Activated CD4-positive, alpha-beta T cell treated with anti-CD3 and anti-CD28 coated beads, Interleukin-2, amount 50 U/mL, for 4 hours (primary cell): ENCODE measurements at places on chromosomes 5 and 9.

GRCh38 chr9:98867429-98868168, 60.1 kb downstream of the GALNT12 start:
- no peak for DNase-seq

DNA sequence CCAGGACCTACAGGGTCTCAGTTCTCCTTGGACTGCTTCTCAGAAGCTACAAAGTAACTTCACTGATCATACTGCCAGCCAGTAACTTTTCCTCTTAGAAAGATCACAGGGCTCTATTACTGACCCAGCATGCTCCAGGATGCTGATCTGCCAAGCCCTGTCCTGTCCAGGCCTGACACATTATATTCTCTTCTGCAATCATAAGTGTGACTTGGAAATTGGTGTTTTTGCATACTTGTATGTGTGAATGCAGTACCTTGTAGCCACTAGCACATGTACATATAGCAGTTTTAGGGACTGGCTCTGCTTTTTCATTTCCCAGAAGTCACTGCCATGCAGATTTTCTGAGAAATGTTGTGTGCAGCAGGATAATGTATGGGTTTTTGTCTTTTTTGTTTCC, 40.1 kb upstream of the CCNH start:
- DNase-seq: no peak

- DNase-seq: no peak
These were observed 24.8 kb downstream of the NIPAL4 start for GRCh38 chr5:157484768-157485167.

DNA sequence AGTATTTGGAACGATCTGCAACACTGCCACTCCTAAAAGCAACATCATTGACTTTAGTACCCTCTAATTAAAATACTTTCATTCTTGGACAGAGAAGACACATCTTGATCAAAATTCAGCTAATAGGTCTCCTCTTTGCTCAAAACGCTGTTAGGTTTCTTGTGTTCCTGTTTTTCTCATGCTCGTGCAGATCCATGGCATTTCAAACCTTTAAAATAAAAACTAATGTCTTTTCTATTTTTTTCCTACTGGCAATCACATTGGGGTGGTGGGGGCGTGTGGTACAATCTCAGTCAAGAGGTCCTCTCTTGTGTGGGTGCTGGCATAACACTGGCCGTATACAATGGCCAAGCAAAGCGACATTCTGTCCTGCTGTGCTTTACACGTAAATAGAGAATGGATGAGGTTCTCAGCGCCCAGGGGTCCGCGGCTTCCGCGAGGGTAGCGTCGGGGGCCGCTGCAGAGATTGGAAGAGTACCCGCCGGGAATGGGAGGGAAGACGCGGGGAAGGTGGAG, 315 bp upstream of the GPR150 start:
- no peak for DNase-seq

- DNase-seq: no peak
These were observed 8.0 kb downstream of the PDCD1LG2 start for GRCh38 chr9:5518171-5518936.

DNA sequence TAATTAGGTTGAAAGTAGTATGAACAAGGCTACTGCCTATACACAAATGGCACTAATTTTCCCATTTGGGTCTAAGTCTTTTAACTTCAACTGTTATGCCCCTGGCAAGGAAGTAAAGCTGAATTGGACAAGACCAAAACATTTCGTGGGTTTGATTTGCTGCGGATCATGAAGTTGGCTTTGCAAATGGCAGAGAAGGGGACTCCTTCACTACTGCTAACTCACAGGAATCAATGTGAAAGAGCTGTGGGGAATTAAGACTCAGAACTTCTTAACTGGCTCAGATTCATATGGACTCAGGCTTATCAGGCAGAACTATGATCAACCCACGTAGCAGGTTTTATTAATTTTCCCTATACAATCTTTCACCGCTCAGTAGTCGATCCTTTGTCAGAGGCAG, 73.8 kb upstream of the IFNE start:
- DNase-seq: no peak

GRCh38 chr5:107377277-107377609, 293.5 kb downstream of the EFNA5 start:
- DNase-seq: no peak

DNA sequence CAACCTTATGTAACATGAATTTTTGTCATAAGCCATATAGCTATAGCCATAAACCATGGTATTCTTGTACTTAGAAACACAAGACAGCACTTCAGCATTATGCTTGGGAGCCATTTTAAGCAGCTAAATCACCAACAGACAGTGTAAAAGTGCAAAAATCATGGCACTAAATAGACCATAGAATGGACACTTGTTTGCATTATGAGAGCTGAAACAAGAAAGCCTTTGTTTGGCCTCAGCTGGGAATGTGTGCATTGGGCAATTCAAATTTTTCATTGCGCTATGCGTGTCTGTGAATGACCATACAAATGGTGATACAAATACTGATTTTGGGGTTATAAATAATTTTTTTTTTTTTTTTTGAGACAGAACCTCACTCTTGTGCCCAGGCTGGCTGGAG, 23.7 kb downstream of the KDM4C start:
- no peak for DNase-seq

- no peak for DNase-seq
These were observed 387.3 kb downstream of the NR2F1-AS1 start for GRCh38 chr5:93193431-93194347.

DNA sequence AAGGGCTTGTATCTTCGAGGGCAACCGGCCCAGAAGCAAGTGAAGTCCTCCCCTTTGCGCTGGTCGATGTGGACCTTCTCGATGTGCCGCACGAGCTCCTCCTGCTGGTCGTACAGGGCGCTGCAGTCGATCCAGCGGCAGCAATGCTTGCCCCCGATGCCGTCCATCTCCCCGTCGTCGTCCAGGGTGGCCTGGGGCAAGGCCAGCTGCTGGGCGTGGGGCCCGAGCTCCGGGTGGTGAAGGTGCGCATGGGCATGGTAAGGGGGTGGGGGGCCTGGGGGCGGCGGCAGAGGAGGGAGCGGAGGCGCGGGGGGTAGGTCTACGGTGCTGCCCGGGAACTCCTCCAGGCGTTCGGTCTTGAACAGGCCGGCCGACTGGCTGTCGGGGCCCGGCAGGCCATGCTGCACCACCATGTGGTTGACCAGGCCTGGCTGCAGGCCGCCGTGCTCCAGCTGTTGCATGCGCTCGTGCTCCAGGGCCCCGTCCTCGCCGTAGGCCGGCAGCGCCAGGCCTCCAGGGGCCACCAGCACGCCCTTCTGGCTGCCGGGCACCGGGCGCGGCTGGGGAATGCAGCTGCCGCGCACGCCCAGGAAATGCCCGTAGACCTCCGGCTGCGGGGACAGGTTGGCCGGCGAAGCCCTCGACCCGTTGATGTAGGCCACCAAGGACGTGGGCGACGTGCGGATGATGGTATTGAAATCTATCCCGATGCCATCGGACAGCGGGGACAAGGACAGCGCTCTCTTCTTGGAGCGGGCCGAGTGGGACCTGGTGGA, 181.8 kb downstream of the GLIS3 start:
- DNase-seq: peak; percentile 18

DNA sequence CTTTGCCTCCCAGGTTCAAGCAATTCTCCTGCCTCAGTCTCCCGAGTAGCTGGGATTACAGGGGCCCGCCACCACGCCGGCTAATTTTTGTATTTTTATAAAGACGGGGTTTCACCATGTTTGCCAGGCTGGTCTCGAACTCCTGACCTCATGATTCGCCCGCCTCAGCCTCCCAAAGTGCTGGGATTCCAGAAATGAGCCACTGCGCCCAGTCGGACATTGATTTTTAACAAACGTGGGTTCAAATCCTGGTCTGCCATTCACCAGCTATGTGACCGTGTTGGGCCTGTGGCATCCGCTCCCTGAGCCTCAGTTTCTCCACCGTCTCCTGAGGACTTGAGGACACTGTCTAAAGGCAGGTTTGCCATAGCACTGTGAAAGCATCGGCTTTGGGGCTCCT, 41.8 kb upstream of the NEK6 start:
- no peak for DNase-seq

DNA sequence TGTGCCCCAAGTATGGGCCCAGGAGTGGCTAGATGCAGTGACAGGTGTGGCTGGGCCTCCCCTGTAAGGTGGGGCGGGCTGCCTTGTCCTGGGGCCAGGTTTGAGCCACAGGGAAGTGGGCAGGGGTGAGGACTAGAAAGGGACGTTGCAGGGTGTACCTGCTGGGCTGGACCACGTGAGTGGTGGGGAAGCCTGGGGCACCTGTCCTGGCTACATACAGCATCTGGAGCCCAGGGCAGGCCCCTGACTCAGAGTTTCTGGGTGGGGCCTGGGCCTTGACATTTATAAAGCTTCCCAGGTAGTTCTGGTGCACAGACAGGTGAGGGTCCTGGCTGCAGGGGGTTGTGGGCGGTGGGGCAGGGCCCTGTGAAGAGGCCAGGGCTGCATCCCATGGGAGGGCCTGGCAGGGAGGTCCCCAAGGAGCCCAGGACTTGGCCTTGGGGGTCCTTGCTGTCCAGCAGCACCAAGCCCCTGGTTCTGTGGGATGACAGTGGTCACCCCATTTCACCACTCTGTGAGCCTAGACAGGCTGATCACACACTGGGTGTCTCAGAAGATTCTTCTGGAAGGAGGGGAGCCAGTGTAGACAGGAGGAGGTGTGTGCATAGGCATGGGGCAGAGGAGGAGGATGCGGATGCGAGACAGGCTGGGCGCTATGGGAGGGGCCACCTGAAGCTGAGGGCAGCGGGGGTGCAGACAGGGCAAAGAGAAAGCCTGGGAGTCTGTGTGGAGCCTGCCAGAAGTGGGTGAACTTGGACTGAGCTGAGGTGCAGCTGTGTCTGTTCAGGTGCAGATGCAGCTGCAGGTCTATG, 94.0 kb downstream of the PHF2 start:
- DNase-seq: no peak

GRCh38 chr9:125476645-125477044, 215.0 kb downstream of the GAPVD1 start:
- DNase-seq: no peak

DNA sequence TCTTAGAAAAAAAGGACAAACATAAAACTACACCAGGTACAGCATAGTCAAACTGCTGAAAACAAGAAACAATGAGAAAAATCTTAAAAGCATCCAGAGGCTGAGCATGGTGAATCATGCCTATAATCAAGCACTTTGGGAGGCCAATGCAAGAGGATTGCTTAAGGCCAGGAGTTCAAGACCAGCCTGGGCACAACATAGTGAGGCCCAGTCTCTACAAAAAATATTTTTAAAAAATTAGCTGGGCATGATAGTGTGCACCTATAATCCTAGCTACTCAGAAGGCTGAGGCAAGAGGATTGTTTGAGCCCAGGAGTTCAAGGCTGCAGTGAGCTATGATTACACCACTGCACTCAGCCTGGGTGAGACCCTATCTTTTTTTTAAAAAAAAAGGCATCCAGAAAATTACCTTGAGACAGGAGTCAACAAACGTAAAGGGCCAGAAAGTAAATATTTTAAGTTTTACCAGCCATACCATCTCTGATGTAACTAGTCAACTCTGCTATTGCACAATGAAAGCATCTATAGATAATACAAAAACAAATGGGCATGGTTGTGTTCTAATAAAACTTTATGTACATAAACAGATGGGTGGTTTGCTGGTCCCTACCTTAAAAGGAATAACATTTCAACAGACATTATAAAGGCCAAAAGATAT, 19.8 kb downstream of the AP3B1 start:
- DNase-seq: no peak

DNA sequence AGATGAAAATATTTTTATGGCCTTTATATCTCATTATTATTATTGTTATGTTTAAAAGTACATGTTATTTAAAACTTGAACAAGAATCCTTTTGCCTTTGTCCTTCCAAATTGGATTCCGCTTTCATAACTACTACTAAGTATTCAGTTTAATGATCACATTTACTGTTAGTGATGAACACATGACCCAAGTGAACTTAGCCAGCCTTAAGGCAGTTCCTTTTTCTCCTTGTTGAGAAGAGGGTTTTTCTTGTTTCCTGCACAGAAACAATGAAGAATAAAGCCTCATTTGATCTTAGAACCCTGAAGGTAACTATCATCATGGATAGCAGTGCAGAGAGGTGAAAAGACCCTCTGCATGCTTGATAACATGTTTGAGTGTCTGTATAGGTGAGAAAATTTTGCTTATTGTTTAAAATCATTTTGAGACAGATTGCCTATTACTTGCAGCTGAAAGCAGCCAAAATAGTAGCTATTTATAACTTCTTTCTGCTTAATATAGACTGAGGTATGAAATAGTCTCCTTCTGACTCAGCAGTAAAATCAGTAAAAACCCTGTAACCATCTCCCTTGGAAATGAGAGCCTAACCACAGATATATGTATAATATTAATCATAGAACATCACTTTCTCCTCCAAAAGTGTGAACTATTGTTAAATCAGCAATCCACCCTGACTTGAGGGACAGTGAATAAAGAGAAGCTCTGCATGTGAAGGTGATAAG, 266.2 kb downstream of the SPATA31D1 start:
- DNase-seq: no peak

DNA sequence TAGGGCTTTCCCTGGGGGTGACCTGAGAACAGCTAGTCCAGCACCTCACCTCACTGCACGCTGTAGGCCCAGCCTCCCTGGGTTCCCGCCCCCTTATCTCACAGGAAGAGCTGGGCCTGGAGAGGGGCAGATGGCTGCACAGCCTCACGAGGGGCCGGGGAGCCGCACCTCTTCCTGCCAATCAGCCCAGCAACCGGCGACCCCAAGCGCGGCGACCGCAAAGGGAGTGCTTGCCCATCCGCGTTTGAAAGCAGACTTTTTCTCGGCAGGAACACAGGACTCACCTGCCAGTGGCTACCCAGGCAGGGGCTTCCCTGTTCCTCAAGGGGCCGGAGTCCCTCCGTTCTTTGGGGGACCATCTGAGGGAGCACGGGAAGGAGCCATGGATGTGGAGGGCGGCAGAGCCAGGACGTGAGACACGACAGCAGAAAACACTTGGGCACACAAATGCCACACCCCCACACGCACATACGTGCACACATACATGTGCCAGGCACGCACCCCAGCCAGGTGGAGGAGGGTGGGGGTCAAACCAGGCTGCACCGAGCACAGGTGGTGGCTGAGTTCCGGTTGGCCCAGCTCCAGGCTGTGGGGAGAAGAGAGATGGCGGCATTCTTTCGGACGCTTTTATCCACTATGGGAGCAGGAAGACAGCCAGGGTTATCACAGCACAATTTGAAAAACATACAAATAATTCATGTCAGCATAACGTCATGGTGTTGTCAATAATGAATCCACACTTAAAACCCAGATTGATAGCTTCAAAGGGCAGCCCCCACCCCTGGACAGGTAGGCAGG, 11.3 kb downstream of the TMEM250 start:
- no peak for DNase-seq

- no peak for DNase-seq
These were observed 4.9 kb downstream of the TXNDC8 start for GRCh38 chr9:110332766-110333165.

DNA sequence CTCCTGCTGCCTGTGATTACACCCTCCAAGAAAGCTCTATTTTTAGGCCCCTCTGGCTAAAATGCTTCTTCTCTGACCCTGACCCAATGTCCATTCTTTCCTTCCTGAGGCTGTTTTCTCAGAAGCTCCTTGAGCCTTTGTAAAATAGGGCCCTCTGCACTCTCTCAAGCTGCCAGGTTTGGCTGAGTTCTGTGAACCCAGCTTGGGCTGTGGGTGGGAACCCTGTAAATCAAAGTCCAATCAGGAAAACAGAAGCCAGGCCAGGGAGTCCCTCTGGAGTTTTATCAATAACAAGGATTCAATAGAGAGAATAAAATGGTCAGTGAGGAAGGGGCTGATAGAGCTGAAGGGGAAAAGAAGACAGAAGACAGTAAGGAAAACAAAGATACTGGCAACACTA, 43.7 kb upstream of the ERCC6L2 start:
- no peak for DNase-seq
